ENCODE measurements at places on chromosomes 5 and 9. TPM values are rescaled to one million over a fixed set of nuclear protein-coding genes. Genes with fewer than 3 reads are reported as not detected.
A peak's percentile ranks its signal among the peaks of the same experiment; 100 is the strongest.

RABGAP1 gene
- total RNA-seq, result 47.6 TPM

OGN gene
- 1.3 TPM for total RNA-seq

CBY3 gene
- total RNA-seq, result not detected

SOWAHA gene
- 0.17 TPM for total RNA-seq

TLR4 gene
- total RNA-seq, result 2.6 TPM

TMEM161B gene
- 11.3 TPM for total RNA-seq

CCDC152 gene
- total RNA-seq, result 1.5 TPM

DOK3 gene
- 0.99 TPM for total RNA-seq

OR13C9 gene
- total RNA-seq, result not detected

CTNNAL1 gene
- total RNA-seq, result 68.4 TPM

OMD gene
- total RNA-seq, result 0.17 TPM

- no peak overlapping the region for H3K4me3 ChIP-seq
- no peaks in the 10 kb centered on the region for H3K36me3 ChIP-seq
- H3K27me3 ChIP-seq, result no peaks in the 10 kb centered on the region
- H3K4me1 ChIP-seq, result peaks cover 4% of the 10 kb centered on the region
Observed at GRCh38 chr9:137683262-137683864, 64.6 kb downstream of the EHMT1 start.

- no peaks in the 10 kb centered on the region for H3K36me3 ChIP-seq
- H3K4me3 ChIP-seq, result peak overlapping the region; percentile 45
Observed at GRCh38 chr9:115596746-115597080, 478.8 kb upstream of the TNC start.

DNA sequence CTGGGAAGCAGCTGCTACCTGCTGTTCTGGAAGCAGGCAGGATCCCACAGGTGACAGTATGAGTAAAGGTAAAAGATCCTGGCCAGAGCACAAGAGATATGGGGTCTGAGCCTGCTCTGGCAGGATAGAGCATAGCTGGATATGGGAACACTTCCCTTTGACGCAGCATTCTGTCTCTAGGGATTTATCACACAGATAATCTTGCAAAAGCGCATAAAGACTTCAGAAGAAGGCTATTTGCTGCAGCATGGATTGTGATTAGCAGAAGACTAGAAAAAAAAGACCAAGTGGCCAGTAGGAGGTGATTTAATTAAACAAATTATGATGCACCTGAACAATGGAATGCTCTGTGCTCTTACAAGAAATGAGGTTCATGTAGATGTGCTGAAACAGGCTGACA lies 52.4 kb upstream of the PWWP2A start:
- DNase-seq, result no peak
- peaks cover 8% of the 10 kb centered on the region for H3K4me1 ChIP-seq
- H3K36me3 ChIP-seq, result no peaks in the 10 kb centered on the region

DNA sequence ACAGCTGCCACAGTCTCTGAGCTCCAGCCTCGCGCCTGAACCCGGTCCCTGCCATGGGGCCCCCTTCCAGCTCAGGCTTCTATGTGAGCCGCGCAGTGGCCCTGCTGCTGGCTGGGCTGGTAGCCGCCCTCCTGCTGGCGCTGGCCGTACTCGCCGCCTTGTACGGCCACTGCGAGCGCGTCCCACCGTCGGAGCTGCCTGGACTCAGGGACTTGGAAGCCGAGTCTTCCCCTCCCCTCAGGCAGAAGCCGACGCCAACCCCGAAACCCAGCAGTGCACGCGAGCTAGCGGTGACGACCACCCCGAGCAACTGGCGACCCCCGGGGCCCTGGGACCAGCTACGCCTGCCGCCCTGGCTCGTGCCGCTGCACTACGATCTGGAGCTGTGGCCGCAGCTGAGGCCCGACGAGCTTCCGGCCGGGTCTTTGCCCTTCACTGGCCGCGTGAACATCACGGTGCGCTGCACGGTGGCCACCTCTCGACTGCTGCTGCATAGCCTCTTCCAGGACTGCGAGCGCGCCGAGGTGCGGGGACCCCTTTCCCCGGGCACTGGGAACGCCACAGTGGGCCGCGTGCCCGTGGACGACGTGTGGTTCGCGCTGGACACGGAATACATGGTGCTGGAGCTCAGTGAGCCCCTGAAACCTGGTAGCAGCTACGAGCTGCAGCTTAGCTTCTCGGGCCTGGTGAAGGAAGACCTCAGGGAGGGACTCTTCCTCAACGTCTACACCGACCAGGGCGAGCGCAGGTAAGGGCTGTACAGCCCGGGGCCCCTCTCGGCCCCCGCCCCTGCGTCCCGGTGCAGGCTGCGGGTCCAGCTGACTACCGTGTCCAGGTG lies 509 bp downstream of the LVRN start:
- H3K36me3 ChIP-seq, result no peaks in the 10 kb centered on the region
- DNase-seq, result peak; percentile 33
- peaks cover 20% of the 10 kb centered on the region for H3K27me3 ChIP-seq
- no peaks in the 10 kb centered on the region for H3K4me1 ChIP-seq

DNA sequence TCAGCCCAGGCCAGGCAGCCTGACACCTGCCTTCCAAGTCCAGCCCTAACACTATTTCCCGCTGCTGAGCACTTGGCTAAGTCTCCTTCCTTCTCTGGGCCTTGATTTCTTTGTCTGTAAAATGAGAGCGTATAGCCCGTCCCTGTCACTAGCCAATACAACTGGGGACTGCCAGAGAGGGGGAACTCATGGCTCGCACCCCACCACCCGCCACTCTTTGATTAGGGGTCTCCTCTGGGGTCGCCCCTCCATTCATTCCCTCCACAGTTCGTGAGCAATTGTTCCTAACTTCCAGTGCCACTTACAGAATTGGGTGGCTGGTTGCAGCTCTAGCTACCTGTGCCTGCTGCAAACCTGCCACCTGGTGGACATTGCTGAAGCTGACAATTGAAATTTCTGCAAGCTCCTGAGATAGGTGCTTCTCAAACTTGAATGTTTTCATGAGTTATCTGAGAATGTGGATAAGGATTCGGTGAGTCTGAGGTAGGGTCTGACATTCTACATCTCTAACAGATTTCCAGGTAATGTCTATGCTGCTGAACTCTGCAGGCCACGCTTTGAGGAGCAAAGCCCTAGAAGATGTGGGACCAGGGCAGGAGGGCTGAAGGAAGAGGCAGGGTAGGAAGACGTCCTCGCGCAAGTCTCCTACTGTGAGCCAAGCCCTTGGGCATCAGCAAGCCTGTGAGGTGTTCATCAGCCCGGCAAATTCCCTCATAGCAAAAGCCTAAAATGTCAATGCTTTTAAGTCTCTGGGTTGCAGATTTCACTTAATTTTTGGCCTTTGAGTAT lies 13.3 kb upstream of the RECK start:
- DNase-seq, result peak; percentile 64
- no peaks in the 10 kb centered on the region for H3K36me3 ChIP-seq
- no peak overlapping the region for H3K27ac ChIP-seq
- H3K4me3 ChIP-seq, result no peak overlapping the region

GRCh38 chr5:139462586-139463276 lies at the start of gene ECSCR:
Gene ECSCR, minus strand, starts transcription at chr5:139462743. Its CDS starts 73 bp downstream, at chr5:139462670.
- no peak within 1 kb of the TSS for H3K4me3 ChIP-seq
- H3K27me3 ChIP-seq, result no peaks in the 10 kb centered on the region
- H3K27ac ChIP-seq, result no peak within 1 kb of the TSS
- H3K36me3 ChIP-seq, result no peaks in the 10 kb centered on the region

DNA sequence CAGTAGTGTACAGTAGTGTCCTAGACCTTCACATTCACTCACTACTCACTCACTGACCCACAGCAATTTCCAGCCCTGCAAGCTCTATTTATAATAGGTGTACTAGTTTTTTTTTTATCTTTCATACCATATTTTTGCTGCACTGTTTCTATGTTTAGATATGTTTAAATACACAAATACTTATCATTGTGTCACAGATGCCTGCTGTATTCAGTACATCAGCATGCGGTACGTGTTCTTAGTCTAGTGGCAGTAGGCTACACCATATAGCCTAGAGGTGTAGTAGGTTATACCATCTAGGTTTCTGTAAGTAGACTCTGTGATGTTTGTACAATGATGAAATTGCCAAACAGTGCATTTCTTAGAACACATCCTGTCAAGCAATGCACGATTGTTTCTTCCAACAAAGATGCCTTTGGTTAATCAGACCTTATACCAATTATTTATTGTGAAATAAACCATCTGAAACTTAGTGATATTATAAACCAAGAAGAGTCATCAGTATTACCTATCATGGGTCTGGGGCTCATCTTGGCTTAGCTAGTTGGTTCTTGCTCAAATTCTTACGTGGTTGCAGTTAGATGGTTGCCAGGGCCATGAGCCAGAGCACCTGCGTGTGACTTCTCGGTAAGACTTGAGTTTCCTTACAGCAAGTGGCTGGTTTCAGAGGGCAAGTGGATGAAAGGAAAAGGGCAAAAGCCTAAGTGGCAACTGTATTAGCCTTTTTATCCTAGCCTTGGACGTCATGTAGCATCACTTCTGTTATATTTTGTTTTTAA lies 41.1 kb downstream of the ERBIN start:
- no peaks in the 10 kb centered on the region for H3K27me3 ChIP-seq
- DNase-seq, result no peak
- no peak overlapping the region for H3K4me3 ChIP-seq
- peaks cover under 1% of the 10 kb centered on the region for H3K4me1 ChIP-seq

DNA sequence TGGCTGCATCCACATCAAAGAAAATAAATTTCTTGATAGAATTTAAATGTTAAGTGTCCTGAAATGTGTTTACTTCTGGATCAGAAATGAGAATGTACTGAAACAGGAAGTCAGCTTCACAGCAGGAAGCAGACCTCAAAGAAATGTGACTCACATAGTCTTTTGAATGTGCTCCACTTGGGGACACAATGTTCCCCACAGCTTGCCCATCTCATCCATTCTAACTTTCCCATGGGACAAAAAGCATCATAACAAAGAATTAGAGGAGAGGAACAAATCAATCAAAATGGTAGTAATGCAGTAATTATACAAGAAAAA lies 85.7 kb downstream of the GRAMD2B start:
- H3K27ac ChIP-seq, result no peak overlapping the region
- peaks cover 2% of the 10 kb centered on the region for H3K4me1 ChIP-seq
- no peak overlapping the region for H3K4me3 ChIP-seq

- no peak overlapping the region for H3K27ac ChIP-seq
- H3K27me3 ChIP-seq, result no peaks in the 10 kb centered on the region
- H3K4me1 ChIP-seq, result peaks cover 3% of the 10 kb centered on the region
- H3K4me3 ChIP-seq, result no peak overlapping the region
- H3K36me3 ChIP-seq, result no peaks in the 10 kb centered on the region
Observed at GRCh38 chr9:114606597-114607207, 4.4 kb upstream of the TMEM268 start.

DNA sequence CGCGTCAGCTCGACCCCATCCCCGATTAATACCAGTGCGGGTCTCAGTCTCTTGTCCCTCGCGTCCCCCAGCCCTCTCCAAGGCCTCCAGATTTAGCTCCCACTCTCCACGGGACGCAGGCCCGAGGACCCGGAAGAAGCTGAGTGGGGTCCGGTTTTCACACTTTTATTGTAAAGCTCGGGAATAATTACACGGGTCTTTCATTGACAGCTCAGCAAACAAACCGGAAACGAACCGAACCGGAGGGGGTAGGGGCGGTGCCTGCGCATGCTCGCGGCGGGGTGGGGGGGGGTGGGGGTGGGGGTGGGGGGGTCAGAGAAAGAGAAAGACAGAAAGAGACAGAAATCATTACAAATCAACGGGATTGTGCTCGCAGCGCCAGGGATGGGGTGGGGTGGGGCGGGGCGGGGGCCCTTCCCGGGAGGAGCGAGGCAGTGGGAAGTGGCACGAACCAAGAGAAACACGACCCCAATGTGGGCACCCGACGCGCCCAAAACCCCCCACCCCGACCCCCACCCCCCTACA lies 27.9 kb downstream of the PCDH1 start:
- no peaks in the 10 kb centered on the region for H3K36me3 ChIP-seq
- H3K27me3 ChIP-seq, result peaks cover 4% of the 10 kb centered on the region
- peak overlapping the region; percentile 82 for H3K4me3 ChIP-seq

DNA sequence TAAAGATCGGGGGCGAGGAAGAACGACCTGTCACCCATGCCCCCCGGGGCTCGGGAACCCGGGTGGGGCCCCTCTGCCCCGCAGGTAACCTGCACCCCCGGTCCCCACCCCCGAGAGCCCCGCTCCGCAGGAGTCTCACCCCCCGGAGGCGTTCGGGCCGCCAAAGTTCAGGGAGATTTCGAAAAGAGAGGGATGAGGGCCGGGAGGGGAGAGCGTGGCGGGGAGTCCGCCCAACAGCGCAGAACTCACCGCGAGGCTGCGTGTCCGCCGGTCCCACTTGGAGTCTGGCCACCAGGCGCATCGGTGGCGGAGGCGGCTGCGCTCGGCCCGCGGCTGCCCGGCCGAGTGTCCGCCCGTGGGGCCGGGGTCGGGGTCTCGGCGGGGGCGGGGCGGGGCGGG lies at the start of gene PHF19:
TSS of gene PHF19 (minus strand) at position 347 of the 399 bp plus-strand sequence. CDS start 2,447 bp downstream, outside the sequence.
- peaks cover 8% of the 10 kb centered on the region for H3K4me1 ChIP-seq
- peaks cover 9% of the 10 kb centered on the region for H3K36me3 ChIP-seq
- H3K4me3 ChIP-seq, result peak within 1 kb of the TSS; percentile 72
- H3K27ac ChIP-seq, result peak within 1 kb of the TSS; percentile 88
- DNase-seq, result peak; percentile 37

DNA sequence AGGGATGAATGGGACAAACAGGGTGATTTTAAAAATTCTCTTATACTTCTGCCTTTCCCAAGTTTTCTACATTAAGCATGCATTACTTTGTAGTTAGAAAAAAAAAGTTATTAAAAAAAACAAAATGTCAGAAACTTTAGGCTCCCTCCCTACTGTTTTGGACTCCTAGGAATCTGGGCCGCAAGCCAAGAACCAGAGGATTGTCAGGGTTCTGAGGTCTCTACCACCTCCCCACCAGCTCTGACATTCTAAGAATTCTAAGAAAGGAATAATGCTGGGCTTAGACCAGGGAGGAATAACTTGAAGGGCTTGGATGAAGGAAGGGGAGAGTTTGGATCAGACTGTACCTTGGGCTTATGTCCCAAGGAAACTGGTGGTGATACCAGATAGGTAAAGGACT lies 1.1 kb upstream of the ARHGEF39 start:
- no peaks in the 10 kb centered on the region for H3K27me3 ChIP-seq
- H3K4me3 ChIP-seq, result peak overlapping the region; percentile 66
- H3K36me3 ChIP-seq, result no peaks in the 10 kb centered on the region

GRCh38 chr9:110141227-110141793 lies 66.6 kb downstream of the C9orf152 start:
- DNase-seq, result peak; percentile 90
- peaks cover 15% of the 10 kb centered on the region for H3K36me3 ChIP-seq
- no peaks in the 10 kb centered on the region for H3K27me3 ChIP-seq

DNA sequence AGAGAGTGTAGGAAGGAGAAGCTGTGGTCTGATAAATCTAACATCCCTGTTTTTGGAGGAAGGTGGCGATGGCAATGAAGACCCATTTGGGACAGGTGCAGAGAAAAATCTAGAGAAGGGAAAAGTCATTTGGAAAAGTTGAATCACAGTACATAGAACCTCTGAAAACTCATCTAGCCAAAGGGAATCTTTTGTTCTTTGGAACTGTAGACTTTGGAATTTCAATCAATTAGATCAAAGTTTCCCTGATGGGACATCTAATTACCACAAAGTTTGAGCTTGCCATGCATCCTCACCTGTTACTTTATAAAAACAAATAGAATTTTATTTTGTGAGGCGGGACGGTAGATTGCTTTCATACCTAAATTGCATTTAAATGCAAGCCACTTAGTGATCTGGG lies 294.9 kb downstream of the TRPM3 start:
- no peak overlapping the region for H3K4me3 ChIP-seq
- H3K4me1 ChIP-seq, result no peaks in the 10 kb centered on the region
- no peak overlapping the region for H3K27ac ChIP-seq

Data from fibroblast of lung (primary cell).